ENCODE measurements at places on chromosomes 6 and 20.
A peak's percentile ranks its signal among the peaks of the same experiment; 100 is the strongest.

GRCh38 chr6:121485359-121485811, 49.9 kb downstream of the GJA1 start:
- no peak for DNase-seq

- no peak for DNase-seq
Observed at GRCh38 chr6:11810039-11810541, 31.5 kb upstream of the ADTRP start.

- peak; percentile 65 for DNase-seq
Observed at GRCh38 chr6:16319813-16320532, 81.6 kb downstream of the GMPR start.

GRCh38 chr6:101585501-101585900, 192.0 kb downstream of the GRIK2 start:
- no peak for DNase-seq

DNA sequence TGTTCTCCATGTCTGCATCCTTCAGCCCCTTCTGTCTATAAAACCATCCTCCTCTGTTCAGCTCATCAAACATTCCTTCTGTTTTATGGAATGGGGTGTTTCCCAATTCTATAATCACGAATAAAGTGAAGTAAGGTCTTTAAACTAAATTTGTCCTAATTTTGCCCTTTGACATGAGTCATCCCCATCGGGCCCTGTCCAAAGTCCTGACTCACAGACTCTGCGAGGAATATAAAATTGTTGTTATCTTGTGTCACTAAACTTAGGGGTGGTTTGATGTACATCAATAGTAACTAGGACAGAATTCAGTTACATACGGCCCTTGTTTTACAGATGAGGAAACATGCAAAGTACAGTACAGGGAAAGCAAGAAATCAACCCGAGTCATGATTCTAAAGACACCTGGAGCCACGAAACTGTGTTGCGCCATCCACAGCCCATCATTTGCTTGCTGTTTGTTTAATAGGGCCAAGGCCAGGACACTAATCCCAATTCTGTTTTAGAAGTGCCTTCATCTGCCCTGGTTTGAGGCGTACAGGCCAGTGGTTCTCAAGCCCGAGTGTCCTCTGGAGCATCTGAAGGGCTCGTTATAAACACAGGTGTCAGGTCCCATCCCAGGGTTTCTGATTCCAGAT, 2.8 kb downstream of the ACSS1 start:
- DNase-seq: no peak

DNA sequence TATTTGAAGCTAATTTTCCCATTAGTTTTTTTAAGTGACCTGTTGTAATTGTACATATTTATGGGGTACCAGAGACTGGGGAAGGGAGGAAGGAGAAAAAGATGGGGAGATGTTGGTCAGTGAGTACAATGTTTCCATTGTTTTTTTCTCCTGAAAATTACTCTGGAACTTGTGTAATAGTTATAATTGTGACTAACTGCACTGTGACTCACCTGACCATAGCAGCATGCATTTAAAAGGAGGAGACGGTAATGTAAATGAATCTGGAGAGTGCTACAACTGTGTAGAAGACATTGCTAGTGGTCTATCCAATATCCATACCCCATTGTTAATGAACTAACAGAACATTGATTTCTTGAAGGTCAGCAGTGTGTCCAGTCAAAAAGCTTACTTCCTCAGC, 133.4 kb downstream of the RFPL4B start:
- peak; percentile 52 for DNase-seq

DNA sequence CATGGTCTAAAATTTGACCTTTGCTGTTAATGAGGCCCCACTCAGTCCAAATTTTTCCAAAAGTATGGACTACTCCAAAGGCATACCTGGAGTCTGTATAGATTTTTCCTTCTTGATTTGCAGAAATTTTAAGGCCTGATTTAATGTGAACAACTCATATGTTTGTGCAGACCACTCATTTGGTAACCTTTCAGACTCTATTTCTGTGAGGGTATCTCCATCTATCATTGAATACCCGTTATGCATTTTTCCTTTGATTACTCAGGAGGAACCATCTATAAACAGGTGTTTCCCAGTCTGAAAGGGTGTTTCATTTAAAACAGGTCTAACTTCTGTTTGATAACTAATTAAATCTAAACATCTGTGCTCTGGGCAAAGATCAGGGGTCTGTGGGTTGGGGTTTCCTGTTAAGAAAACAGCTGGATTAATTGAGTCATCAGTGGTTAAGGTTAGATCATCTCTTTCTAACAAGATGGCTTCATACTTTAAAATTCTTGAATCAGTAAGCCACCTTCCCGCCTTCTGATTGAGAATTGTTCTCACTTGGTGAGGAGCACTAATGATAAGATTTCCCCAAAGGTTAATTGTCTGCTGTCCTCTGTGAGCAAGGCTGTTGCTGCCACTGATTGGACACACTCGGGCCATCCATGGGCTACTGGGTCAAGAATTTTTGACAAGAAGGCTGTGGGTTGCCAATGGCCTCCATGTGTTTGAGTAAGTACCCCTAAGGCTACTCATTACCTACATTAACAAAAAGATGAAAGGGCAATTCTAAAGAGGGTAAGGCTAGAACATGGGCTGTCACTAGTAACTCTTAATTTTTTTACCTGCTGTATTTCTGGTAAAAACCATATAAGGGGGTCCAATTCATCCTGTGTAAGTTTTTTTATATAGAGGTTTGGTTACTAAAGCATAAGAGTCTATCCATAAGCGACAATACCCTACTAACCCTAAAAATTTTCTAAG, 24.1 kb downstream of the HLA-B start:
- DNase-seq: no peak

DNA sequence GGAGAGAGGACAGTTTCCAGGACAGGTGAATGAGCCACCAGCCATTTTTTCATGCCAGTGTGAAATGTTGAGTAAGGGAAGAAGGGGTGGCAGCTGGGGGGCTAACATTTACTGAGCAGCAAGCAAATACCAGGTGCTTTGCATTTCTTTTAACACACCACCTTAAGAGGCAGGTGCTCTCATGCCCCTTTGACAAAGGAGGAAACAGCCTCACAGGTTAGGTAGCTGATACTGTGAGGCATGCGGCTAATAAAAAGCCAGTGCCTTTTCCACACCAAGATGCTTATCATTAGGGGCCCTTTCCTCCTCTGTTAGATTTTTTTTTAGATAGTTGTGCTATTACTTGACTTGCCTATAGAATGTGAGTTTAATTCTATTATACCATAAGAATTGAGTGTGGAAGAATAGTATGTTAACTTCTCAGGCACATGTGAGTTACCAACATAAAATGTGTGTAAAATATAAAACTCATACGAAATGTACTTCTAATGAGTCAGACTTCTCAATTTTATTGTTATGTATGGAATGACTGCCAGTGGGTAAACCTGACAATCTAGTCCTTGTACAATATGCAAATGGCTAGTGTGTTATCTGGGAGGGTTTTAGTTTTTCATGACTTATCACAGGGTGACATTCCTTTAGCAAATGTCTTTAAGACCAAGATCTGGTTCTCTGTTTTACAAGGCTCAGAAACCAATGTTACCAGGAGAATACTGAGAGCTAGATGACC, 260.0 kb downstream of the TMEM242 start:
- peak; percentile 52 for DNase-seq

DNA sequence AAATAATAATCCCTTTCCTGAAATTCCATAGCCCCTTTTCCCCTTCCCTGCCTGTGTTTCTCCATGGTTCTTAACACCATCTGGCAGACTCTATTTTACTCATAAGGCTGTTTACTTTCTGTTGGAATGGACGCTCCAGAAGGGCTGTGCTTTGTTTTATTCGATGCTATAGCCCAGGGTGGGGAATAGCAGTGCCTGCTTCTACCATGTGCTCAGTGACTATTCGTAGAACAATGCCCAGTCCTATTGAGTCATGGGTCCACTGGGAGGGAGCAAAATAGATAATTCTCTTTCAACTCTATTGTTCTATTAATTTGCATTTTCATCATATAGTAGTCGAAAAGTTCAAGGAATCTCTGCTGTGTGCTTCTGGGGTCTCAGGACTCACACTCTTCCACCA, 565.1 kb downstream of the C6orf118 start:
- no peak for DNase-seq

GRCh38 chr6:144840619-144841018, 555.5 kb downstream of the UTRN start:
- no peak for DNase-seq

DNA sequence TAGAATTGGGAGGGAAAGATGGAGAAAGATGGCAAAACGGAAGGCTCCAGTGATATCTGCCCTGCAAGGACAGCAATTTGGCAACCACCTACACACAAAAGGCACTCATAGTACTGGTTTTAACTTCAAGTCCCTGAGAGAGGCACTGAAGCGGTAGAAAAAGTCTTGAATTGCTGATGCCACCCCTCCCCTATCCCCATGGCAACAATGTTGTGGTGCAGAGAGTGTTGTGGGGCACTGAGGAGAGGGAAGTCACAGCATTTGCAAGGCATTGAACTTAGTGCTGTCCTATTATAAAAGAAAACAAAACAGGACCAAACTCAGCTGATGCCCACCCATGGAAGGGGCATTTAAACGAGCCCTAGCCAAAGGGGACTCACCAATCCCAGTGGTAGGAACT, 343.7 kb downstream of the HAO1 start:
- no peak for DNase-seq

GRCh38 chr20:54573838-54574237, 98.4 kb downstream of the DOK5 start:
- DNase-seq: no peak

- DNase-seq: peak; percentile 53
Observed at GRCh38 chr20:16761305-16761829, 13.2 kb downstream of the OTOR start.

- DNase-seq: no peak
Observed at GRCh38 chr6:163289447-163289846, 125.1 kb upstream of the QKI start.

DNA sequence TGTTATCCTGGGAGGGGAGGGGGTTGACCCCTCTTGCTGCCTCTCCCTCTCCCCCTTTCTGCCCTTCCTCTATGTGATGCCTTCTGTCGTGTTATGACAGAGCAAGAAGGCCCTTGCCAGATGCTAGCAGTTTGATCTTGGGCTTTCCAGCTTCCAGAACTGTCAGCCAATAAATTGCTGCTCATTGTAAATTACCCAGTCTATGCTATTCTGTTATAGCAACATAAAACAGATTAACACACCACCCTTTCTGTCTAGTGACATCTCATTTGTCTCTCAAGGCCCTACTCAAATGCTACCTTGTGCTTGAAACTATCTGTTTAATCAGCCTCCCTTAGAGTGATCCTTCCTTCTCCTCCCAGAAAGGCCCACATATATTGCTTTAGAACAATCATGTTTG, 16.4 kb upstream of the MAP3K4 start:
- DNase-seq: no peak

GRCh38 chr6:21899708-21900107, 306.2 kb downstream of the SOX4 start:
- no peak for DNase-seq

DNA sequence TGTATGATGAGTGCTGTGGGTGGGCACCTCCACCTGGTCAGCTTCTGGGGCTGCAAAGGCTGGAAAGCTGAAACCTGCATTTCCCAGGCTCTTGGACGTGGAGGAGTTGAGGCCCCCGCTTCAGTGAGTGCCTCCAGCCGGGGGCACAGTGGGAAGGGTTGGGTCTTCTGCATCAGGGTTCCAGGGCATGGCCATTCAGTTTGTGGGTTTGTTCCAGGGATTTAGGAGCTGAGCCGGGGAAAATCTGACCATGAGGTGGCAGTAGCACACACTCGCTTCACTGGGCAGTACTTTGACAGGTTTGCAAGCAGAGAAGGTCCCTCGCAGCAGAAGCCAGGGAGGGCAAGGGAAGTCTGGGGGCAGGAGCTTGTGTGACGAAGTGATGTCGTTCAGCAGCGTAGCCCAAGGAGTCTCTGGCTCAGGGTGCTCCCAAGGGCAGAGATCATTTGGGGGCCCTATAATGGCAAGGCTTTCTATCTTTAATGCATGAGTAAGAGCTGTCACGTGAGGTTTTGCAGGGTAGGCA, 69.5 kb upstream of the SULF2 start:
- no peak for DNase-seq

DNA sequence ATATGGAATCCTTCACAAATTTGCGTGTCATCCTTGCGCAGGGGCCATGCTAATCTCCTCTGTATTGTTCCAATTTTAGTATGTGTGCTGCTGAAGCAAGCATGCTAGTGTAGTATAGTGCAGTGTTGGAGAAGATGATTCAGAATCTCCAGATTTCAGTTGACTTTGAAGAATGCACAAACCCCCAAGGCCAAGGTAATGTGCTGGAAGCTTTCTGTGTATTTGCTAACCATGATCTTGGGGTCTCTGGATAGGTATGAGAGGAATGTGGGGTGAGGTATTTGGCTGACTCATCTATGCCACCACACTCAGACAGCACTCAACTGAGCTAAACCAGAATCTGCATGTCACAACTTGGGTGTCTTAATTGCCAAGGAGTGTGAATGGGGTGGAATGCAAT, 42.6 kb upstream of the DEK start:
- peak; percentile 29 for DNase-seq

DNA sequence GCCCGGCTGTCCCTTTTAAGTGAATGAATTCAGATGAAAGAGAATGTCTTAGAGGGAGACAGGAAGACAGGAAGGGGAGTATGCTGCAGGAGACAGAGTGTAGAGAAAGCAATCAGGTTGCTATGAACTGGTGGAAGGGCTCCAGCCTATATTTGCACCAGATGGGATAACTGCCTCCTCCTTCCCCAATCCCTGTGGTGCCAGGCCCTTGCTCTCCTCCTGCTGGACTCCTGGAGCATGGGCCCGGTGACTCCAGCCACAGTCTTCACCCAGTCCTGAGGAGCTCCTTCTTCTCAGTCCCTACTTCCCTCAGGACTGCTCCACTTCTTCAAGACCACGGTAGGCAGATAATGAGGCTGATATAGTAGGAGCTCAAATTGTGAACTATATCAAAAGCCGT, 91.8 kb downstream of the TMEM200A start:
- DNase-seq: no peak

DNA sequence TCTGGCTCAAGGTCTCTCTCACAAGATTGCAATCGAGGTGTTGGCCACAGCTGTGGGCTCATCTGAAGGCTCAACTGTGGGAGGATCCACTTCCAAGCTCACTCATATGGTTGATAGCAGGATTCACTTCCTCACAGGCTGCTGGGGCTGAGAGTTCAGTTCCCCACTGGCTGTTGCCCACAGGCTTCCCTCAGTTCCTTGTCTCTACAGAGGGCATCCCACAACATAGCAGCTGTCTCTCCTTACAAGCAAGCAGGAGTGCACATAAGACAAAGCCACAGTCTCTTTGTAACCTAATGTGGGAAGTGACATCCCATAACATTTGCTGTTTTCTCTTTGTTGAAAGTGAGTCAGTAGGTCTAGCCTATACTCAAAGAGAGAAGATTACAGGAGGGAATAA, 14.0 kb downstream of the SPATS1 start:
- no peak for DNase-seq

DNA sequence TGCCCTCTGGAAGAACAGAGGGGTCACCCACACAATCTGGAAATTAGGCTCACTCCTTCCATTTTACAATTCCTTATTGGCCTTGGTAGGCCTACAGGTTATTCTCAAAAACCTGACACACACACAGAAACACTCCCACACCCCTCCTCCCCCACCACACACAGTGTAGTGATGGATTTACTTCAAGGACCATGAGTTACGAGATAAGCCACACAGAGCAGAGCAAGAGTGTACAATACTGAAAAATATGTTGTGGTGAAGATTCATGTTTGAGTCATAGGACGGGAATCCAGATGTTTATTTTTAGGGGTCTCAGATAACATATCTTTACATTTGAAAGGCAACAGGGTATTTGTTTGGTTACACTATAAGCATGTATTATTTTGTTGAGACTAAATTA, 291.9 kb downstream of the PLCB1 start:
- no peak for DNase-seq

- no peak for DNase-seq
Observed at GRCh38 chr20:62793757-62794006, 2.6 kb upstream of the MRGBP start.
